Tibial nerve (tissue), 4 donors: ENCODE measurements at places on chromosomes 2 and 18. TPM values are rescaled to one million over a fixed set of nuclear protein-coding genes. Genes with fewer than 3 reads are reported as not detected.

DNA sequence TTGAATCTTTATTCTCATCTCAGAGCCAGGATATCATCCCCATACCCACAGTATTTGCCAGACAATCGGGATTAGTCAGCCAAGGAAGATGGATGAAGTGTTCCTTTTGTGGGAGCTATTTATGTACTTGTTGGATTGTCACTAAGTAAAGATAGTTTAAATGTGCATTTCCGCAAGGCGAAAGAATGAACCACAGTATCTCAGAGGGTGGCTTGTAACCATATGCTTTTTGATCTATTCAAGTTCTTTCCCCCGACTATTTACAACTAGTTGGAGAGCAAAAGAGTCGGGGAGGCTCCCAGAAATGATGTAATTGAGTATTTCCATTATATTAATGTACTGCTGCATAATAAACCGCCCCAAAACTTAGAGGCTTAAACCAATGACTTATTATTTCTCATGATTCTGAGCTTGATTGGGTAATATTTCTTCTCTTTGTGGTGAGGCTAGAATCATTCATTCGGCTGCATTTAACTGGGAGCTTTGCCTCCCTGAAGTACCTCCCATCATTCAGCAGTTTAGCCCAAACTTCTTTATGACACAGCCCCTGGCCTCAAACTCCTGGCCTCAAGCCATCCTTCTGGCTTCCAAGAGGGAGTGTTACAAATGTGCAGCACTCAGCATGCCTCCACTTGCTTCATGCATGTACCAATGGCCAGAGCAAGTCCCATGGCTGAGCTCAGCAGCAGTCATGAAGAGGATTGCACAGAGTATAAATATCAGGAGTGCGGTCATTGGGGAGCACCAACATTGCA, 423.7 kb downstream of the METTL4 start:
- H3K4me3 ChIP-seq, result no peak overlapping the region
- no peak overlapping the region for H3K27ac ChIP-seq
- H3K36me3 ChIP-seq, result no peaks in the 10 kb centered on the region
- no peaks in the 10 kb centered on the region for H3K27me3 ChIP-seq
- H3K4me1 ChIP-seq, result no peaks in the 10 kb centered on the region
- DNase-seq, result peak; percentile 14

Gene FBXO15
- total RNA-seq, result 1.0 TPM

DNA sequence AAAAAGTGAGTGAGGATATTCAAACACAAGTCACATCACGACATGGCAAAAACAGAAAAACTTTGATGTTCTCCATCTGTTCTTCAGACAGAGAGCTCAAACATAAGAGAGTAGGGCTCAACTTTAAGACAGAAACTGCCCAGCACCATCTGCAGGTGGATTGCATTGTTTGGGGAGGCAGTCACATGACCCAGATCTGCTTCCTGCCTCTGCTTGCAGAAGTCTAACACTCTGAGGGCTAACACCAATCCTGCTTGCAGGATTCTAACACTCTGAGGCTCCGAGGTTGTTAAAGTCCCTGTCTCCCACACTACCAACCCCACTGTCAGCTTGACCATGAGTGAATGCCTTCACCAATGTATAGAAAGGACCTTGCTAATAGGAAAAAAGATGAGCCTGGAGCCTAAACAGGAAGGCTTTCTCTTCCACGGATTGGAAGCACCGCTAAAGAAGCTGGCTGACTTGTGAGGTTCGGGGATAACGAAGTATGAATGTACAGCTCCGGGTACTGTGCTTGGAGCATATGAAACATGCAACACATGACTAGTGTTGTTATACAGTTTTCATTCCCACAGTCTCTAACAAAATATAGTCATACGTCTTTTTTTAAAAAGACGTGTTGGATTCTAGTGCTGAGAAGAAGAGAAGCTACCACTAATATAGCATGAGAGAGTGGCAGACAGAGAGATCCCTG, 176.6 kb upstream of the CREB1 start:
- no peaks in the 10 kb centered on the region for H3K4me1 ChIP-seq
- H3K27me3 ChIP-seq, result no peaks in the 10 kb centered on the region
- H3K36me3 ChIP-seq, result no peaks in the 10 kb centered on the region
- DNase-seq, result no peak
- H3K27ac ChIP-seq, result no peak overlapping the region

Gene AGXT
- total RNA-seq, result not detected

Gene TMEM37
- total RNA-seq, result 3.7 TPM

Gene FBXO41
- 7.2 TPM for total RNA-seq

- no peaks in the 10 kb centered on the region for H3K27me3 ChIP-seq
- H3K4me3 ChIP-seq, result no peak overlapping the region
- no peak for DNase-seq
- no peak overlapping the region for H3K27ac ChIP-seq
Observed at GRCh38 chr2:43842866-43843226, 4.1 kb downstream of the ABCG8 start.

GRCh38 chr2:116499389-116499788, 1315.1 kb upstream of the DDX18 start:
- H3K36me3 ChIP-seq, result no peaks in the 10 kb centered on the region
- H3K4me1 ChIP-seq, result no peaks in the 10 kb centered on the region
- DNase-seq, result no peak
- H3K27ac ChIP-seq, result peak overlapping the region; percentile 25

- no peaks in the 10 kb centered on the region for H3K27me3 ChIP-seq
- H3K36me3 ChIP-seq, result no peaks in the 10 kb centered on the region
- no peaks in the 10 kb centered on the region for H3K4me1 ChIP-seq
- H3K27ac ChIP-seq, result no peak overlapping the region
Observed at GRCh38 chr2:30109856-30110255, 37.0 kb upstream of the YPEL5 start.

DNA sequence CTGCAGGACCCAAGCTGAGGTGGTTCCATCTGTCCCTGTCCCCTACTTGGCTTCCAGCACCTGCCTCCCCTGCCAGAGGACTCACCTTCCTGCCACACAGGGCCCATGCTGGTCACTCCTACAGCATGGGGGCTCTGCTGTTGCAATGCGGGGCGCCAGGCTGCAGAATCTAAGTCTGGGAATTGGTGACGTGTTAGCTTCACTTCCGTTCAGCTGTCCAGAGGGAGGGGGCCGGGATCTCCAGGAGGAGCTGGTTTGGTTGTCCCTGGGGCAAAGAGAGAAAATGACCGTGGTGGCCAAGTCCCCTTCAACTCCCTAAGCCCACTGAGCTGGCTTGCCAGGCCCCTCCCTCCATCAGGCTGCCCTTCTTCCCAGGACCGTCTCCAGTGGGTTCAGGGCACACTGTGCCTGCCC, 69.5 kb downstream of the IL1R2 start:
- no peak for DNase-seq
- H3K4me1 ChIP-seq, result peaks cover 16% of the 10 kb centered on the region
- no peaks in the 10 kb centered on the region for H3K36me3 ChIP-seq
- no peaks in the 10 kb centered on the region for H3K27me3 ChIP-seq

- H3K4me3 ChIP-seq, result no peak overlapping the region
- no peaks in the 10 kb centered on the region for H3K36me3 ChIP-seq
- no peaks in the 10 kb centered on the region for H3K27me3 ChIP-seq
- peak overlapping the region; percentile 18 for H3K27ac ChIP-seq
- H3K4me1 ChIP-seq, result peaks cover 57% of the 10 kb centered on the region
- no peak for DNase-seq
Observed at GRCh38 chr2:134261398-134262131, 7.7 kb downstream of the MGAT5 start.

GRCh38 chr2:71798266-71799012, 345.1 kb downstream of the DYSF start:
- no peak overlapping the region for H3K4me3 ChIP-seq
- H3K27me3 ChIP-seq, result no peaks in the 10 kb centered on the region
- H3K36me3 ChIP-seq, result no peaks in the 10 kb centered on the region
- no peak overlapping the region for H3K27ac ChIP-seq
- no peaks in the 10 kb centered on the region for H3K4me1 ChIP-seq

Gene GPR155
- total RNA-seq, result 14.2 TPM

Gene CYS1
- 2.7 TPM for total RNA-seq

Gene CXXC1
- total RNA-seq, result 82.2 TPM

GRCh38 chr2:232028071-232028470, 66.6 kb downstream of the DIS3L2 start:
- no peak overlapping the region for H3K27ac ChIP-seq
- peaks cover 17% of the 10 kb centered on the region for H3K4me1 ChIP-seq
- no peaks in the 10 kb centered on the region for H3K27me3 ChIP-seq
- no peak for DNase-seq

DNA sequence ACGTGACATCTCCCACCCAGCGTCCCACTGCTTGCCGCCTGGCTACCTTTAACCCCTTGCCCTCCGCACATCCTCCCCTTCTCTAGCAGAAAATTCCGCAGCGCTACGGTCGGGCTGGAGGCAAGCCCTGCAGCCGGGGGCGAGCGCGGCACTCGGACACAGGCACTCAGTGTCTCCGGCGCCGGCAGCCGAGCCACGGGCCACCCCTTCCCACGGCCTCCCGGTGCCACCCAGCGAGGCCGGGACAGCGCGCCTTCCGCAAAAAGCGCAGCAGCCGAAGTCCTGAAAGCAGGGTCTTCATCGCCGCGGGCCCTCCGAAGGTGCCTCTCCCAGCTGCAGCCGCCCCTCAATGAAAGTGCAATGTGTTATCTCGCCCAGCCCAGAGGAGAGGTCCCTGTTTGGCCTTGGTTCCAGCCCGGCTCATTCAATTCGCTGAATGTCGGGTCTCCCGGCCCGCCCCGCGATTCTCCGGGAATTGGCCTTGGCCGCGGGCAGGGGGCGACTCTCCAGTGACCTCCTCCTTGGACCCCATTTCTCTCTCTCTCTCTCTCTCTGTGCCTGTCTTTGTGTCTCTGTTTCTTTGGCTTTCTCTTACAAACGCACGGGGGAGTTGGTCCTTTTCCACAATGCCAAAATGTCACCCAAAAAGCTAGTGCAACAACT, 1.1 kb downstream of the DLGAP1 start:
- H3K4me1 ChIP-seq, result no peaks in the 10 kb centered on the region
- DNase-seq, result no peak
- H3K36me3 ChIP-seq, result no peaks in the 10 kb centered on the region
- peak overlapping the region; percentile 16 for H3K4me3 ChIP-seq

DNA sequence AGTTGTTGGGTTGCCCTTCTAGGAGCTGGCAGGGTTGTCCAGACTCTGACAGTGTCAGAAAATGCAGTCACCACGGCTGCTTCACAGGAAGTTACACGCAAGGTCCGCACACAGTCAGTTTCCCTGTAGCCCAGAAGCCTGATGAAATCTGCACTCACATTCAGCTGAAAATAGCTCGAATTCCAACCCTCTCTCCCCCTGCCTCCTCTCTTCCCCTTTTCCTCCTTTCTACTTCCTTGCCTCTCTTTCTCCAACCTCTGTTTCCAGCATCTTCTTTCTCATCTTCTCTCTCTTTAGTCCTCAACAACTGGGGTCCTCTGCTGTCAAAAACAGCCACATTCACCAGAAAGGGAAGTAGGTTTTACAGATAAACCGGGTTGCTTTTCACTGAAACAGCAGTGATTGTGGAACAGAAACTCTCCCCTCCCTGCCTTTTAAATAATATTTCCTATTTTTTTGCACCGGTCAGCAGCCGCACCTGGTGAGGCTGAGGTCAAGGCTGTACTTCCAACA, 69.3 kb downstream of the BCL11A start:
- DNase-seq, result no peak
- H3K4me3 ChIP-seq, result no peak overlapping the region
- H3K27me3 ChIP-seq, result no peaks in the 10 kb centered on the region
- no peak overlapping the region for H3K27ac ChIP-seq

GRCh38 chr2:65465857-65466256, 33.5 kb upstream of the SPRED2 start:
- H3K36me3 ChIP-seq, result no peaks in the 10 kb centered on the region
- H3K27me3 ChIP-seq, result no peaks in the 10 kb centered on the region
- no peaks in the 10 kb centered on the region for H3K4me1 ChIP-seq
- DNase-seq, result no peak
- no peak overlapping the region for H3K27ac ChIP-seq
- no peak overlapping the region for H3K4me3 ChIP-seq

GRCh38 chr2:236536727-236537398, 32.8 kb upstream of the ACKR3 start:
- H3K27ac ChIP-seq, result peak overlapping the region; percentile 19
- no peak for DNase-seq
- H3K27me3 ChIP-seq, result no peaks in the 10 kb centered on the region

Gene STON1
- total RNA-seq, result 57.0 TPM

Gene XDH
- total RNA-seq, result not detected

GRCh38 chr18:63162271-63163014, 157.1 kb downstream of the BCL2 start:
- H3K27ac ChIP-seq, result peak overlapping the region; percentile 78
- H3K4me1 ChIP-seq, result no peaks in the 10 kb centered on the region
- H3K27me3 ChIP-seq, result no peaks in the 10 kb centered on the region
- no peak for DNase-seq

DNA sequence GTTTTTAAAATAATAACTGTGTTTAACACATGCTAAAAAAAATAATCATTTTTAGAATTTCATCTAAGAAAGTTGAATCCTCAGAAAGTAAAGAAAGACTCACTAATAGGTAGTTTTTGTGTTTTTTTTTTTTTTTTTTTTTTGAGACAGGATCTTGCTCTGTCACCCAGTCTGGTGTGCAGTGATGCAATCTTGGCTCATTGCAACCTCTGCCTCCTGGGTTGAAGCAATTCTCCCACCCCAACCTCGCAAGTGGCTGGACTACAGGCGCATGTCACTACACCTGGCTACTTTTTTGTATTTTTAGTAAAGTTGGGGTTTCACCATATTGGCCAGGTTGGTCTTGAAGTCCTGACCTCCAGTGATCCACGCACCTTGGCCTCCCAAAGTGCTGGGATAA, 7.1 kb downstream of the CKAP2L start:
- H3K36me3 ChIP-seq, result no peaks in the 10 kb centered on the region
- H3K27ac ChIP-seq, result no peak overlapping the region

Gene CHRNA1
- not detected for total RNA-seq
